ENCODE measurements at places on chromosomes 2 and 18.
A peak's percentile ranks its signal among the peaks of the same experiment; 100 is the strongest.

- DNase-seq = no peak
These were observed 182.7 kb downstream of the RPIA start for GRCh38 chr2:88874063-88874657.

GRCh38 chr2:46943881-46944798, 28.5 kb upstream of the MCFD2 start:
- DNase-seq = peak; percentile 32

- no peak for DNase-seq
These were observed 2.3 kb upstream of the NBAS start for GRCh38 chr2:15563227-15564100.

GRCh38 chr2:237732790-237733381, 65.7 kb upstream of the RBM44 start:
- DNase-seq = no peak

- DNase-seq = no peak
These were observed 72.5 kb downstream of the RBM43 start for GRCh38 chr2:151189125-151189524.

DNA sequence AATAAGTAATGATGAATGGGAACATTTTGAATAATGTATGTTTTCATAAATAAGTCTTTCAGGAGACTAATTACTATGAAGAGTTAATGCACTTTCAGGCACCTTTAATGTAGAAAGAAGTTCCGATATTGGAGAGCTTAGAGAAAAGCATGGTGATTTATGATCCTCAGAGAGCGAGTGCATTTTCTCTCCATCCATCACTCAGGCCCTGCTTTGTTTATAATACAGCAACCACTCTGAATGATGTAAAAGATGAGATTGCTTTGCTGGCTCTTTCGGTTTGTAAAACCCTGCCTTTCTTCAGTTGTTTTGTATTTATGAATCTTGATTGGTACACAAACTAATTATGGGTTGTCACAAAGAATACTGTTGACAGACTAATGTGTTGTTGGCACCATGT, 132.0 kb downstream of the NYAP2 start:
- DNase-seq = no peak

DNA sequence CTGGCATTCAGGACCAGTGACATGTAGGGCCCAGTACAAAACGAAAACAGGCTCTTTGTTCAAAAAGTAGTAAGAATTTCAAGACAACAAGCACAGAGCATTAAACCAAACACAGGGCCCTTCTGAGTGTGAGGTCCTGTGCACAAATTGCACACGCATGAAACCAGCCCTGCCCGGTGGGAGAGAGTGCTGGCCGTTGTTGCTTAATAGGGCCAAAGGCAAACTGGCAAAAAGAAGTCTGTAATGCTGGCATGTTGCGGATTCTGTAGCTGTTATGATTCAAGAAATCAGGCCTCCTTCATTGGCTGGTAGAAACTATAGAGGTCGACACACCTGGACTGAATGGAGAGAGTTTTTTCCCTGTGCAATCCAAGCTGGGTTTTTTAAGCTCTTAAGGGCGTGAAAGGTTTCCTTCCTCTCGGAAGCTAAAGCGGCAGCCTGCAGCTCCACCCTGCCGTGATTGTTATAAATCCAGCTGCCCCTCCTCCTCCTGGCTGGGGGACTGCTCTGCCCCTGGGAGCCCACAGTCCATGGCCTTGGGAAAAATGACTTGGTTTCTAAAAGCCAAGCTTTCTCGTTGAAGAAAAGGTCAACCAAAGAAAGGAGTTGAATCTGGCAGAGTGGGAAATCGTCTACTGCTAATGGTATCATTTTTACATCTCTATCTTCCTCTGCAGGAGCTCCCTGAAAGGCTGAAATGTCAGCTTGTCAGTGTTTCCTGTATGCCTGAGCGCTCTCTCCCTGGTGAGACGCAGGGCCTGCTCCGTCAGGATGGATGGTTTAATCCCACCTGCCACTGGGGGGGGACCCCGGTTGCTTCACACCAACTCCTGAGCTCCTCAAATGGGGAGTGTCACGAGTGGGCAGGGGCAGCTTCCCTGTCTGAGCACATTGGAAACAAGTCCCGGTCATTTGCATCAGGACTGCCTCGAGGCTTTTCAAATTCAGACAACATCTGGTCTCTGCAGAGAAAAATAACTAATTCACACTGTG, 143.6 kb downstream of the ALPK2 start:
- DNase-seq = no peak

- no peak for DNase-seq
These were observed 13.4 kb downstream of the ALPG start for GRCh38 chr2:232420073-232420454.

GRCh38 chr2:946073-946948, 4.3 kb upstream of the SNTG2 start:
- DNase-seq = no peak

DNA sequence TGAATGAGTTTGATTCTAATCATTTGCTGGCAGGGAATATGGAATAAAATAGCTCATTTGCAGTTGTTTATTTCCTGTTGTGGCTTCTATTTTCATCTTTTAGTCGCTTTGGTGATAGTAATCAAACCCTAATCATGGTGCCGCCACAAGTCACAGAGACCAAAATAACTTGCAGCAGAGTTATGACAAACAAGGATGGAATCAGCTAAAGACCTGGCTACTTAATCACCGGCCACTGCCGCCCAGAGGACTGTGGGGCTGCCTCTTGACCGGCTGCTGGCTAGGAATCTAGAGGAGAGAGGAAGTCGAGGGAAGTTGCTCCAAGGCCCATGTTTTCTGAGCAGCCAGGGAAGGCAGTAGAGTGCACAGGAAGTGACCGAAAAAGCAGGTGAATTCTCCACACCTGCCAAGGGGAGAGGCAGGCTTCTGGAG, 5.1 kb upstream of the SMAD7 start:
- no peak for DNase-seq

GRCh38 chr2:11473659-11474433, 7.9 kb upstream of the E2F6 start:
- DNase-seq = no peak

GRCh38 chr2:19932928-19933327, 31.1 kb upstream of the TTC32 start:
- DNase-seq = no peak

DNA sequence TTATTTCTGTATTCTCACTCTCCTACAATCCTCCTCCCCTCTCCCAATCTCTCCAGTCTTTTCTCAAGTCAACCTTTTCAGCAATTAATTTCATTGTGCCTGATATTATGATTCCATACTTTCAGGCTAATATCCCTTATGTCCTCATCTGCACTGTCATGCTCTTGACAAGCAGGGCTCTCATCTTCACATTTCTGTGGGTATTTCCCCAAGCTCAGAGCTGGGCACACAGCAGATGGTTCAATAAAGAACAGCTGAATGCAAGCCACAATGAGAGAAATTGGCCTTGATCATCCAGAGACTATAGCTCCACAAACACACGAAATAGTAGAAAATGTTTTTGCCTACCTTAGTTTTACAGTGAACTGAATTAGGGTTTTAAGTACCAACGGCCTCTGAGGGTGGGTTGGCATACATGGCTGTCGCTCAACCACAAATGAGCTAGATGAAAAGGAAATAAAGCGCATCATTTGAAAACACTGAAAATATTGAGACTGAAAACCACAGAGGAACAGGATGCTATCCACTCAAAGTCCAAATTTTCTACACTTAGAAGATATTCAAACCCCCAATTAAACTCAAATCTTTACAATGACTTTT, 47.5 kb upstream of the STAT1 start:
- DNase-seq = no peak

DNA sequence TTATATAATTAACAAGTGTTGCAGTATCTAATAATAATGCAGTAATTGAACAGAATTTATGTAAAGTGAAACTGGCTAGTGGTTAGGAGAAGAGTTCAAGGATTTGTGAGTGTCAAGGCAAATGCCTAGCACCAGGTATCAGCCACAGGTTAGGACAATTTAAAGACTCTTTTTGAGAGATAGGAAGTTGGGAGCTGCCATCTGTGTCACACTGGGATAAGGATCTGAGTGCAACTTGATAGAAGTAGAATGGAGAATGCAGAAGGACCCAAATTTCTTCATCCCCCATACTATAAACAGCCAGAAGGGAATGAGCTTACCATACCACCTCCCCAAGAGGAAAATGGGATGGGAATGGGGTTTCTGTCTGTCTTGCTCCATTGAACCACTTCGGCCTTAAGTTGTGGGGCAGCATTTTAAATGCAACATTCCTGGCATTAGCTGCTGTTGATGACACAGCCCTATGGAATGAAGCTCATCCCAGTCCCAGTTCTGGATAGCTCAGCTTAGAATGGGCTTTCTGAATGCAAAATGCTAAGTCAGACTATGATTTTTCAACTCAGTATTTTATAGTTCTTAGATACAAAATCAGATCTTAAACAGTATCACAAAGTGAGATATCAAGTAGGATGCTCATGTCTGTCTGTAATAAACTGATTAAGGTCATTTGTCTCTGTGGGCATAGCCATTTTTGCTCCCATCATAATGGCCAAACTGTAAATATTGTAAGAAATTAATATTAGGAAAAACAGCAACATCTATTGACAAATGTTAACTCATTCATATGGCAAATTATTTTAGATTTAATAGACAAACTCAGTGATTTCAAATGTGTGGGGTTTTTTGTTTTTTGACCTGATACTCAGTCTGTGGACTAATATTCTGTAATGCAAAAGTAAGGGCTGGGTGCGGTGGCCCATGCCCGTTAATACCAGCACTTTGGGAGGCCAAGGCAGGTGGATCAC, 44.0 kb downstream of the GPR155 start:
- DNase-seq = no peak

DNA sequence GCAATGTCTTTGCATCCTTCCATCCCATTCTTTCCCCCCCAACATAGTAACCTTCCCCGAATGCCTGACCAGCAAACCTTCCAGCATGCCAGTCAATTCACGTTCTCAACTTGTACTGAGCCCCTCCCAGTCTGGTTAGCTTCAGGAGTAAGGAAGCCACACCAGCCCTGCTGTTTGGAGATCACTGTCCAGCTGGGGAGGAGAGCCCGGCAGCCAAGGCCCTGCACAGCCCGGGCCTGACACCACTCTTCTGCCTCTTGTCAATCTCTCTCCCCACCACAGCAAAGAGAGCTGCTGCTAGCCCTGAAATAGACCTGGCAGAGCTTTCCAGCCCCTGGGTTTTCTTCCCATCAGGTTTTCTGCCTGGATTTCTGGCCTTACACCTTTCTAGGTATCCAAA, 185.8 kb upstream of the ID2 start:
- no peak for DNase-seq

DNA sequence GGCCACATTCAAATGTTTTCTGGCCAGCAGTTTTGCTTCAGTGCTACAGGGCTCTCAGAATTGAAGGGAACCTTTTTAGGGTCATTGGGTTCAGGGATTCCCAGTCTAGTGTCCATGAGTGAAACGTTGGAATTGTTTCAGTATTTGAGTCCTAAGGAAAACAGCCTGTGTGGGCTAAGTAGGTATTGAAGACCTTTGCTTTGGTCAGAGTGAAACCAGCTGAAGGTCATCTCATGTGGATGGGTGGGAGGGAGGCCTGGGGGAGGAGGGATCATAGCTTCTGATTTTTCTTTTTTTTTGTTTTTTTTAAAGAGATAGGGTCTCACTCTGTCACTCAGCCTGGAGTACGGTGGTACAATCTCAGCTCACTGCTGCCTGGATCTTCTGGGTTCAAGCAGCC, 20.2 kb downstream of the B3GNT2 start:
- no peak for DNase-seq

DNA sequence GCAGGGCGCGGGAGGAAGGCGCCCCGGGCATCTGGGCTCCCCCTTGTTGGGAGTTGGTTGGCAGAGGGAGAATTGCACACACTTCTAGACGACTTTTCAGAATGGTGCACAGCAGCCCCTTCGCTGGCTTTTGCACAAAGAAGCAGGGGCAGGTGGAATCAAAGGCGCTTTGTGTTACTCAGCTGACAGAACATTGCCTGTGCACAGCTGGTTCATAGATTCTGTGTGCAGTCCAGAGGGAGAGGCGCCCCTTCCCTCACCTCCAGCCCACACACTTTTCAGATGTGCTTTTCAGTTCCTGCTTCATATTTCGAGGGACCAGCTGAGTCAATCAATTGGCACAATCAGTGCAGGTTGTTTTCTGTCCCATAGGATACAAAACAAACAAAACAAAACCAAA, 348.4 kb upstream of the RAB12 start:
- DNase-seq = no peak

GRCh38 chr2:64987001-64987955, 1.9 kb upstream of the SLC1A4 start:
- no peak for DNase-seq

- DNase-seq = no peak
These were observed 60.8 kb downstream of the MTHFD2 start for GRCh38 chr2:74259191-74259590.

DNA sequence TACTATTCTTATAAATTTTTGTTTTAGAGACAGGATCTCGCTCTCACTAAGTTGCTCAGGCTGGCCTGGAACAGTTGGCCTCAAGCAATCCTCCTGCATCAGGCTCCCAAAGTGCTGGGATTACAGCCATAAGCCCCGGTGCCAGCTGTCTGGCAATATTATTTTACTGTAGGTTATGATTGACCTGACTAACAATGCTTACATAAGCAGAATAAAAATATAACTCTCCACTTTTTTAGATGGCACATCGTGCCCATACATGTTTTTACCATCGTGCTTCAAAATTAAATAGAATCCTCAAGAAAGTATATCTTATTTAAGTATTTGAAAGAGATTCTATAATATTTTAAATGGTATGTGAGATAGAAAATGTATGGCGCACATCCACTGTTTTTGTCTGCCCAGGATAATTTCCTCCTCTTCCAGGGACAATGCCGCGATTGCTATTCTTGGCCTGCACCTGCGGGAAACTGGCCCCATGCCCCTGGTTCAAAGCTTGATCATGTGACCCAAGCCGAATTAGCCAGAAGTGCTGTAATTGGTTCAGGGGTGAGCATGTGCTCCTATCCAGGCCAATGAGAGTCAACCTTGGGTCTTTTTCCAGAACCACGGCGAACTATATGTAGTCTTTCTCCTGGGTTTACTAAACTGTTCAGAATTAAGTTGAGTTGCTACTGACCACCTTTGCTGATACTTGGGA, 38.3 kb upstream of the GREB1L start:
- DNase-seq = no peak

- DNase-seq = no peak
These were observed 594.9 kb upstream of the ID2 start for GRCh38 chr2:8086796-8087479.

DNA sequence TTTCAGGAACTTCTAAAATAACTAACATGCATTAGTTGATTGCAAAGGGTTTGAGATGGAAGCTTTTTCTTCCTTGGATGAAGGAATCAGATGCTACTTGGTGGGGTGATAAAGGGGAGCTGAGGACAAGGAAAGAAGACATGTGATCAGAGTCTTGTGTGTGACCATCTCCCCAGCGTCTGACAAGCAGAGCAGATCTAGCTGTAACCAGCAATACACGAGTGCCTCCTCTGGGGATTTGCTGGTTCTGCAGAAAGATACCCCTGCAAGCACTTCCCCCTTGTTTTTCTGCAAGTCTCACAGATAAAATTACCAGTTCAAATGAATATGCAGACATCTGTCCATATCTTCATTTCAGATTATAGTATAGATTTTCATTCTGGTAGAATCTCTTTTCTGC, 2.7 kb downstream of the CDH7 start:
- no peak for DNase-seq

- DNase-seq = no peak
These were observed 246.1 kb downstream of the NRXN1 start for GRCh38 chr2:50785816-50786215.

Data from stimulated activated CD4-positive, alpha-beta T cell treated with anti-CD3 and anti-CD28 coated beads, Interleukin-1b, Interleukin-23, amount 100 ng/mL, for 1 hour (primary cell).